HFFc6 (cell line): ENCODE measurements at places on chromosomes 1 and 21. TPM values are rescaled to one million over a fixed set of nuclear protein-coding genes. Genes with fewer than 3 reads are reported as not detected.

Gene TTC4
- 20.6 to 30.4 TPM (median 26.0 TPM) in 3 replicates for total RNA-seq

- no peak for DNase-seq
These were observed 60.7 kb downstream of the ADARB1 start for GRCh38 chr21:45135122-45135521.

DNA sequence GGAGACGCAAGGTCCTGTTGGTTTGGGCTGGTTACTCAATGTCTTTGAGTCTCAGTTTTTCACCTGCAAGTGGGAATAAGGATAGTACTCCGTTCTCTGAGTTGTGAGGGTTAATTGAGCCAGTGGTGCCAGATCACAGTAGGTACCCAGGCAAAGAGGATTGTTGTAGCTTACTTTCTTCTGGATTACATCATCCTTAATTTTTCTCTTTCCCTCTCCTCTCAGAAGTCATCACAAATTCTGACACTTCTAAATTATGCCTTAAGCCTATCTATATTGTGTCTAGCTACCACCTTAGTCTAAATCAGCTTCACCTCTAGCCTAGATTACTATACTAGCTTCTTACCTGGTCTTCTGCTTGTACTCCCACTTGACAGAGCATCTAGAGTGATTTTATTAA is 149.5 kb downstream of the ROR1 start:
- no peak for DNase-seq

GRCh38 chr1:48007047-48007446 is 9.9 kb upstream of the TRABD2B start:
- no peak for DNase-seq

Gene LCE3E
- not detected in 3 replicates for total RNA-seq

GRCh38 chr21:45329261-45330074 is 41.8 kb upstream of the POFUT2 start:
- DNase-seq: no peak
